ENCODE measurements at places on chromosomes 1 and 21.

DNA sequence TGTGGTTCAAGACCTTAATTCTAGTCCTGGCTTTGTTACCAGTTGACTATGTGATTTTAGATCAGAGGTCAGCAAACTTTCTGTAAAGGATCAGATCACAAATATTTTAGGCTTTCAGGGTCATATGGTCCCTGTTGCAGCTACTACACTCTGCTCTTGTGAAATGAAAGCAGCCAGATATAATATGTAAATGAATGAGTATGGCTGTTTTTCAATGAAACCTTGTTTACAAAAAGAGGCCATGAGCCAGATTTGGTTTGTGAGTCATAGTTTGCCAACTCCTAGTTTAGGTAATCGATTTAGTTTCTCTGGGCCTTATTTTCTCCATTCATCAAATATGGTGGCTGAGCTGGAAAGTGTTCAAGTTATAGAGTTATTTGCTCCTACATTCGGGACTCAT lies 346.7 kb downstream of the NUF2 start:
- DNase-seq = no peak

DNA sequence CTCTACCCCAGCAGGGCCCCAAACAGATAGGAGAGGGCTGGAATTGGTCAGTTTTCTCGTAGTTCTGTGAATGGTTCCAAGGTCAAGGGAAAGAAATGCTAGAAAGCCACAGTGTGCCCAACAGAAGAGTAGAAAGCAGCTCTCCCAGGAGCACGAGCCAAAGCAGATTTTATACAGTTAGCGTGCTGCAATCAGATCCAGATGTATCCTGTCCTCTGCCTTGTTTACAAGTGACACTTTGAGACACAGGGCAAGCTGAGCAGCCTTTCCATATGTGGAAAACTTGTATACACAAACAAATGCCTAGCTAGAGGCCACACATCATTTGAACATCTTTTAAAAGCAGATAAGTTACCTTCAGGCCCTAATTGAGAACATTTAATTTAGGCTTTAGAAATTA lies 6.5 kb downstream of the VAMP3 start:
- no peak for DNase-seq

DNA sequence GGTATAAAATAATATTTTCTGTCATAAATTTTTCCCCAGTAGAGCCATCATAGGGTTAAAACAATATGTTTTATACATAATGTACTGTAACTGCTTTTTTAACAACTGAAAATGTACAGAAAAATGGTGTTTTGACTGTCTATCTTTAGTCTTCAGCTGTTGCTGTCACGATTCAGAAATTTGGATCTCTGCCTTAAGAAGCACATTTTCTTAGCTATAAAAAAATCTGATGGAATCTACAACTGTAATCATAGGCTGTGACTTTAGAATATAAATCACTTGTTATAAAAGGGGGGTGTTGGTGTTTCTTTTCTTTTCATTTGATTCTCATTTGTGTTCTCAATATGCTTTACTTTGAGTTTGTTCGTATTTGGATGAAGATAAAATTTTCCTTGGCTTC lies 187.5 kb downstream of the PDE4B start:
- DNase-seq = no peak

GRCh38 chr21:35136106-35136505 lies 87.0 kb upstream of the RUNX1 start:
- DNase-seq = no peak

- no peak for DNase-seq
These were observed 72.6 kb downstream of the PGM1 start for GRCh38 chr1:63665824-63666223.

DNA sequence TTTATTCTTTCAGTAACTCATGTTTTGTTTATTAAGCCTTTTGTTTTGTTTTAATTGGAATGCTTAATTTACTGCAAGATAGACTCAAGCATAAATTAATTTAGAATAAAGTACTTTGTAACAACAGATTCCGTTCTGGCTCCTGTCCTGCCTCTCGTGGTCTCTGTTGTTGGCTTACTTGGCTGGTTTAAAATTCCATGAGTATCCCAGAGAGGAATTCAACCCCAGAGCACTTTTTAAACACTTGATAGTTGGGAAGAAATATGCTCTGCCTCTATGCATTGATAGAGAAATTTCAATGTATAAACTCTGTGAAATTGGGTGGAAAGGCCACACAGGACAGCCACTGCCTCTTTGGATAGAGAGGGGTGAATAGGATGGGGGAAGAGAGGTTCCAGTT lies 89.7 kb downstream of the ATP5PO start:
- no peak for DNase-seq

DNA sequence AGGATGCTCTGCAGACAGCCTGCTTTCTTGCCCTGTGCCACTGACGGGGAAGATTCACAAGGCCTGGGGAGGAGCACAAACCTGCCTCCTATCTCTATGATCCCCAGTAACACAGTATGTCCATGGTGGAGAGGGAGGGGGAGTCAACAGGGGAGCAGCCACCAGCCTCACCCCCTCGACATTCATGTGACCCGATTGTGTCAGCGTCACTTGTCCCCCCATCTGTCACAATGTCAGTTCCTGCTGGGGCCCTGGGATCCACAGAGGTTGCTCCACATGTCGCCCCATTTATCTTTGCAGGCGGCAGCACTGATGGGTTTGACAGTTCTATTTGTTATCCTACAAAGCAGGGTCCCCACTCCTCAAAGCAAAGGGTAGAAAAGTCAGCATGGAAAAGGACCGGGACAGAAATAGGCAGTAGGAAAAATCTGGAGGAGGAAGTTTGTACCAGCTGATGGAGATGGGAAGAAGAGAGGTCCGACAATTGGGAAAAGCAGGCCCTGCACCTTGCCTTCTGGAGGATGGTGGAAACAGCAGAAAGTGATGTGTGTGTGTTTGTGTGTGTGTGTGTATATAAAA lies 130.9 kb downstream of the SEC16B start:
- DNase-seq = no peak

DNA sequence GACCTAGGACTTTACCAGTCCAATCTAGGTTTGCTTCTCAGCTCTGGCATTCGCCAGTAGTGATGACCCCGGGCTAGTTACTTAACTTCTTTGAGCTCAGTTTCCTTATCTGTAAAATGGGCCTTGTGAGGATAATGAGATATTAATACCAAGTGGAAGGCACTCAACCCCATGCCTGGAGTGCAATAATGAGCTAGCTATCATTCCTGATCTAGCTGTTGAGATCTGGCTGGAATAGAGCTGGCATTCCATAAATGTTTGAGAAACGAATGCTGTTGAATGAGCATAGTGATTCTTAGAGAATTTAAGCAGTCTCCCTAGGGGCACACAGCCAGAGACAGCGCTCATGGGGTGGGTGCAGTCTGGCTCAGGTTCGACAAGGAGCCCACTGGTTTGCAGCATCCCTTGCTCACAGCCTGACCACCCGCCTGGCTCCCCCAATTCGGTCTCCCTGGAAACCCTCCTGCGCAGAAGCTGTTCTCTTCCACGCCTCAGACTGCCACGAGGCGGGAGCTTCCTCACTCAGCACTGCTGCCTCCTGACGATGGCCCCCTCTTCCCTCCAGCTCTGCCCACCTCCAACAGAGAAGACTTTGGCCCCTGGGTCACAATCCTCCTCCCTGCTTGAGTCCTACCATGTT lies 32.5 kb downstream of the DHCR24 start:
- DNase-seq = no peak

GRCh38 chr1:166172106-166172505 lies 5.3 kb upstream of the FAM78B start:
- no peak for DNase-seq

DNA sequence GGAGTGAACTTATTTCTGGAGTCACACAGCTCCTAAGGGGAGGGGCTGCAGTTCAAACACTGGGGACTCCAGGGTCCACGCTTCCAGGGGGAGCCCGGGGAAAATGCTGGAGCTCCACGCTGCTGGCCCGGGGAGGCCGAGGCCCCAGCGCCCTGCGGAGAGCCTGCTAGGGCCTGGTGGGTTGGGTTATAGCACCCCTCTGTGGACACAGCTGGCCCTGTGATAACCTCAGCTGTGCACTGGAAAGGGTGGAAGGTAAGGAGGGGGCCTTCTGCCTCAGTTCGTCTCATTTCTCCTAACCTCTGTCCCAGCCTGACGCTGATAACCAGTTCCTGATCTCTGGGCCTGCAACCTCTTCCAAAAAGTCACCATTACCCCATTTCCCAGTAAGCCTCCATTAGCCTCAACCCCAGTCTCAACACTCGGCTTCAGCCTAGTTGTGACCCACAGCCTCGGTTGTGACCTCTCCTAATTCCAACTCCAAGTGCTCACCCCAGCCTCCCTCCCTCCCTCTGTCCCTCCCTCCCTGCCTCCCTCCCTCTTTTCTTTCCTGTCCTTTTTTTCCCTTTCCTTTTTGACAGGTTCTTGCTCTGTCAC lies 7.1 kb downstream of the NBL1 start:
- peak; percentile 65 for DNase-seq

GRCh38 chr1:11649624-11650330 lies 4.5 kb downstream of the FBXO2 start:
- DNase-seq = peak; percentile 6

- no peak for DNase-seq
These were observed 35.0 kb downstream of the BATF3 start for GRCh38 chr1:212664409-212665199.

- no peak for DNase-seq
These were observed 29.1 kb upstream of the IRF2BP2 start for GRCh38 chr1:234638832-234639799.

DNA sequence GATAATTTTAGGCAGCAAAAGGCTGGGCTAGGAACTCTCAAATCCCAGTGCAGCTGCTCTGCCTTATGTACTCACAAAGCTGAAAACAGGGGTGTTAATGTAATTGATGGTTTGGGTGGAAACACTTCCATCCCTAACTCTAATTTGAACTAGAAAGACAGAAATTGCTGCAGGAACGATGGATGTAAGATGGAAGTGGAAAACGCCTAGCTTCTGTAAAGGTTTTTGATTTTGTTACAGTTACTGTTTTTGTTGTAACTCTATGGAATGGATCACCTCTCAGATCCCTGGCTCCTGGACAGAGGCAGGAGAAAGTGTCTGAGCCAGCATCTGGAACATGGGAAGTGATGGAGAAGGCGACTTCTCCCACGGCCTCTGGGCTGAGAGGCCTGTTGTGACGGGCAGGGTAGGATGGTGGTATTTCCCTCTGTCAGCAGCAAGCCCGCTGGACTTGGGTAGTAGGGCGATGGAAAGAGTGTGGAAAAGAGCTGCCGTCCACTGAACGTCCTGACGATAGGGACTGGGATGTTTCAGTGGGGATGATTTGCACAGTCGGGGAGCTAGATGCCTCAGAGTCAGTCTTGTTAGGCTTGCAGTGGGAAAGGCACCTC lies 1.6 kb downstream of the TRAF5 start:
- no peak for DNase-seq

GRCh38 chr1:217674028-217674729 lies 43.0 kb downstream of the SPATA17 start:
- no peak for DNase-seq

- no peak for DNase-seq
These were observed 36.1 kb upstream of the ZC3H12A start for GRCh38 chr1:37438037-37438868.

GRCh38 chr1:159827102-159827490 lies 423 bp downstream of the SLAMF8 start:
- DNase-seq = no peak

DNA sequence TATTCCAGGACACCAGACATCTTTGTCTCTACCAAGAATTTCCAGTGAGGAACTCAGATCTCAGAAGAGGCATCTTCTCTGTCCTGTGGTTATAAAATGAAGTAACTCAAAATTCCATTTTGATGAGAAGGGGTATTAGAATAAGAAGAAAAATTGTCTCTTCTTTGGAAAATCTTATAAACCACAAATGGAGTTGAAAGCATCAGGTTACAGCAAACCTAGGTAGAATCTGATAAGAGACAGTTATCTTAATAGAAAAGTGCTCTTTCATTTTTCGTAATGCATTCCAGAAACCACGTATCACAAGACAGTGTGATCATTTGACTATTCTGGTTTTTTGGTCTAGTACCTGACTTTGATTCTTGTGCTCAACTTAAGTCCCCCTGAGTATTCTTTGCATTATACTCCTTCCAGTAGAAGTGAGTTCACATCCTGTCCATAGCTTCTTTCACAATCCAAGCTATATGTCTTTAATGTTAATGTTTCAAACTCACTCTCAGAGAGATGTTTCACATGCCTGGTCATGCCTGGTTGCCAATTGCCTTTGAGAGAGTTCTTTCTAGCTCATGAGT lies 120.9 kb upstream of the PRDX6 start:
- DNase-seq = no peak

DNA sequence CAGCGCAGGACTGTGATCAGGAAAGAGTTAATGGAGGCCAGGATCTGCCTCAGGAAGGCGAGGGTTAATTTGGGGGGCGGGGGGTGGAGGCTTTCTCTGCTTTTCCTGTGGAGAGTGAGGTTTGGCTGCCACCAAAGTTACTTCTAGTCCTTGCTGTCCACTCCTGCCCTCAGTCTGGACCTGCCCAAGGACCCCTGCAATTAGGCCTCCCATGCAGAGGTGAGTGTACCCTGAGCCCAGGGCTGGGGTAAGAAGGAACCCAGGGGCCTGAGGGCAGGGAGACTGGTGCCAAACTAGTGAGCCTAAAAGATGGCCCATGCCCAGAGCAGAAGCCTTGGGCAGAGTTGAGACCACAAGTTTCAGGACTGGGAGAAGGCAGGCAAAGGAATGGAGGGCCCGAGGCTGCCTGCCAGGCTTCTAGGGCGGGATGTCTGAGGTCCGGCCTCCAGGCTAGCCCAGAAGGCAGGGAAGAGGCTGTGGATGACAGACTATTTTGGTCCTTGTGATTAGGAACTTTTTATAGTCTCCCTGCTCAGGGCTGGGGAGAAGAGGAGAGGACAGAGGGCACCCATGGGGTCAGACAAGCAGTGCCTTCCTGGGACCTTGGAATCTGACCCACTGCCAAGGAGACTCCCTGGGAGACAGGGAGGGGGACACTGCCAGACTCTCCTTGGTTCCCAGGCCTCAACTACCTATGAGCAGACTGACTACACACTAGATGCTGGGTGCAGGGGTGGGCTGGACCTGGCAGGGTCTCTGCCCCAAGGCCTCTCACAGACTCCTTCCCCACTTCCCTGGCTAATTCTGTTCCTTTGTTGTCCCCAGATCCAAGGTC lies at the start of gene FAM110D:
Gene FAM110D (plus strand): TSS at position 172 of the 835 bp plus-strand sequence. CDS start 2,213 bp downstream, outside the sequence.
- DNase-seq = no peak

- DNase-seq = no peak
These were observed 168.2 kb upstream of the DPT start for GRCh38 chr1:168897249-168897648.

DNA sequence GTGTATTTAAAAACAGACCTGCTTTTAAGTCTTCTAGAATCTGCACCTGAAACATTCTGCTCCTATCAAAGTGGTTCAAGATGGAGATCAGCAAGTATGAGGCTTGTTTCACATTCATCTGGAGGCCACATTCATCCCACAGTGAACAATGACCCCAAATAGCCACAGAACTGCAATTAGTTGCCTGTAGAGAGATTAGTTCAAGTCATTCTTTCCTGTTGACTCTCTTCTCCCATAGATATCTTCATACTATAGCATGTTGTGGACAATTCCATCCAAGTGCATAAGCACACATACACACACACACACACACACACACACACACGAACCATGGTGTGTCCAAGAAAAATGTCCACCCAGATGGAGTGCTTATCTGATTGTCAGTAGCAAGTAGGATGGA lies 101.7 kb upstream of the FGGY start:
- DNase-seq = no peak
